Left lung (tissue), 14 donors: ENCODE measurements at places on chromosomes 3 and 15. TPM values are rescaled to one million over a fixed set of nuclear protein-coding genes. Genes with fewer than 3 reads are reported as not detected.

DNA sequence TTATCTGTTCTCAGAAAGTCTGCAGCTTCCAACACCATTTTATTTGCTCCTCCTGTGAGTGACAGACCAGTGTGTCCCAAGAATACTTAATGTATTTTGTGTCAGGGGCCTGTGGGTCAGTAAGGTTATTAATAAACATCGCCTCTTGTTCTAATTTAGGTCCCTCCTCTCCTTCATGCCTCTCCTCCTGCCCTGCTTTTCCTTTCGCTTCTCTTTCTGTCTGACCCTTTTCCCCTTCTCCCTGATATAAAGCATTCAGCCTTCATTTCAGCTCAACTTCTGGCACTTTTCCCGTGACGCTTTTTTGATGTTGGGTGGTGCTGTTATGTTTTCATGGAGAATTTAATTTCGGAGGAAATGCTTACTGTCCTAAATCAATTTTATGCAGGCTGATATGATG is 29.7 kb upstream of the NR2F2 start:
- no peak overlapping the region for H3K4me3 ChIP-seq
- no peak for DNase-seq
- no peaks in the 10 kb centered on the region for H3K4me1 ChIP-seq
- H3K27me3 ChIP-seq: no peaks in the 10 kb centered on the region
- no peak overlapping the region for H3K27ac ChIP-seq

- no peaks in the 10 kb centered on the region for H3K36me3 ChIP-seq
- no peak overlapping the region for H3K4me3 ChIP-seq
- no peaks in the 10 kb centered on the region for H3K4me1 ChIP-seq
- no peak for DNase-seq
Measured at GRCh38 chr3:153319705-153320554, 157.9 kb downstream of the RAP2B start.

GRCh38 chr3:145159640-145160039 is 1001.3 kb downstream of the PLOD2 start:
- H3K36me3 ChIP-seq: no peaks in the 10 kb centered on the region
- no peaks in the 10 kb centered on the region for H3K27me3 ChIP-seq
- no peaks in the 10 kb centered on the region for H3K4me1 ChIP-seq
- no peak for DNase-seq
- H3K27ac ChIP-seq: no peak overlapping the region

- H3K27ac ChIP-seq: no peak overlapping the region
- H3K36me3 ChIP-seq: no peaks in the 10 kb centered on the region
- no peak overlapping the region for H3K4me3 ChIP-seq
Measured at GRCh38 chr3:118755253-118755801, 279.3 kb downstream of the IGSF11 start.

Gene C3orf38
- total RNA-seq: 22.3 TPM

GRCh38 chr3:134993011-134993410 is 198.0 kb downstream of the EPHB1 start:
- H3K27me3 ChIP-seq: no peaks in the 10 kb centered on the region
- H3K27ac ChIP-seq: no peak overlapping the region
- H3K36me3 ChIP-seq: no peaks in the 10 kb centered on the region
- DNase-seq: no peak
- H3K4me3 ChIP-seq: no peak overlapping the region
- H3K4me1 ChIP-seq: no peaks in the 10 kb centered on the region

DNA sequence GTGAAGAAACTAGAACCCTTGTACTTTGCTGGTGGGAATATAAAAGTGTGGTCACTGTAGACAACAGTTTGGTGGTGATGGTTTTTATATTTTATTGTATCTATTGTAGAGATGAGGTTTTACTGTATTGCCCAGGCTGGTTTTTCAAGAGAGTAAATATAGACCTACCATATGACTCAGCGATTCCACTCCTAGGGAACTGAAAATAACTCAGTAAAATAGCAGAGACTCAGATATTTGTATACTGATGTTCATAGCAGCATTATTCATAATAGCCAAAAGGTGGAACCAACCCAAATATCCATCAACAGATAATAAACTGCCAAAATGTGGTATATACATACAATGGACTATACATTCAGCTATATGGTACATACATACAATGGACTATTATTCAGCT is 68.8 kb upstream of the IL12A start:
- no peak overlapping the region for H3K4me3 ChIP-seq
- no peaks in the 10 kb centered on the region for H3K4me1 ChIP-seq
- H3K36me3 ChIP-seq: no peaks in the 10 kb centered on the region
- H3K27me3 ChIP-seq: no peaks in the 10 kb centered on the region
- no peak for DNase-seq
- no peak overlapping the region for H3K27ac ChIP-seq

Gene RYR3
- total RNA-seq: 0.47 TPM

- H3K27me3 ChIP-seq: no peaks in the 10 kb centered on the region
- no peak overlapping the region for H3K4me3 ChIP-seq
- no peak for DNase-seq
- peak overlapping the region; percentile 73 for H3K27ac ChIP-seq
- peaks cover 31% of the 10 kb centered on the region for H3K4me1 ChIP-seq
Measured at GRCh38 chr3:30681649-30682211, 75.3 kb downstream of the TGFBR2 start.

DNA sequence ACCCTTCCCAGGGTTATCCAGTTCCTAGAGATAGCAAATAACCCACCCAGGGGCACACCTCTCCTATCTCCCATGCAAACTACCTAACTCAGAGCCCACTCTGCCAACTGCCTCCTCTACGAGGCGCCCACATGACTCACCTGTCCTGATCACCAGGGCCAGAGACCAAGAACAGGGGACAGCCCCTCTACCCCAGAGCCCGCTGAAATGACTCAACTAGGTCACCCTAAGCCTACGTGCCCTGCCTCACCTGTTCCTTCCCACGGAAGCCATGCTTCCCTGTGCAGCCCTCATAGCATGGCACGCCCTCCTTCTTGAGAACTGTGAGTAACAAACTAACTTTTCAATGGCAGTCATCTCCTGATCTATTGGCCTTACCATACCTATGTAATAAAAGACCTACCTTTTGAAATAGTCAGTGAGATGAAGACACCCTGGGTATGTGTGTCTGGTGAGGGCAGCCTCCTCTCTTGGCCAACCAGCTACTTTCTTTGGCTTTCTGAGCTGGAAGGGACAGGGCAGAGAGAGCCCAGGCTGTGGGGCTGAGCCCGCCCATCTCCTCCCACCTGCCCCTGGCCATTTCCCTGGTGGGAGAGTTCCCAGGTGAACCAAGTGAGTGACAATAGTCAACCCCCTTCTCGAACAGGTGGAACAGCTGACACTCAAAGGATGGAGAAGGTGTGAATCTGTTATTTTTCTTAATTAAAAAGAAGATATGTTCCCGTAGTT is 25.5 kb upstream of the PRR23E start:
- H3K4me1 ChIP-seq: no peaks in the 10 kb centered on the region
- H3K27me3 ChIP-seq: peaks cover 41% of the 10 kb centered on the region
- H3K4me3 ChIP-seq: no peak overlapping the region

GRCh38 chr3:10928961-10929471 is 63.5 kb upstream of the SLC6A1 start:
- H3K4me1 ChIP-seq: no peaks in the 10 kb centered on the region
- no peak for DNase-seq
- H3K27ac ChIP-seq: no peak overlapping the region
- H3K27me3 ChIP-seq: no peaks in the 10 kb centered on the region
- no peaks in the 10 kb centered on the region for H3K36me3 ChIP-seq
- no peak overlapping the region for H3K4me3 ChIP-seq

DNA sequence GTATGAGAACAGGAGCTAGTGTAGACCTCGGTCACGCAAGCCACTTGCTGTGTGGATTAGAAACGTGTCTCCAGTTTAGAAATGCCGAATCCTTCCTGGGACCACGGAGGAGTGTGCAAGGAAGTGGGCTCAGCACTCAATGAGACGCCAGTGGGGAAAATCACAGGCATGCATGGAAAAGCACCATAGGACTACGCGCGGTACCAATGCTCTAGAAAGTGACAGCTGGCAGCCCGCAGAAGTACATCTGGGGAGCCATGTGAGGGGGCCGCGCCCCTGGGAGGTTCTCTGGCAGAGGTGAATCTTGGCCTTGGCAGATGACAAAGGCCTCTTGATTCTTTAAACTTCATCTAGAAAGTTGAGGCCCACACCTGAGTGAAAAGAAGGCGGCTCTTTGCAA is 99.3 kb downstream of the LRRK1 start:
- no peaks in the 10 kb centered on the region for H3K27me3 ChIP-seq
- H3K27ac ChIP-seq: no peak overlapping the region

GRCh38 chr15:41603941-41604911 is 45.2 kb downstream of the TYRO3 start:
- peaks cover 9% of the 10 kb centered on the region for H3K4me1 ChIP-seq
- no peaks in the 10 kb centered on the region for H3K27me3 ChIP-seq
- H3K4me3 ChIP-seq: no peak overlapping the region
- peak; percentile 54 for DNase-seq
- no peaks in the 10 kb centered on the region for H3K36me3 ChIP-seq
- no peak overlapping the region for H3K27ac ChIP-seq

GRCh38 chr15:101307048-101307896 is 12.2 kb upstream of the SNRPA1 start:
- no peak overlapping the region for H3K4me3 ChIP-seq
- H3K36me3 ChIP-seq: no peaks in the 10 kb centered on the region
- H3K27ac ChIP-seq: no peak overlapping the region
- H3K4me1 ChIP-seq: no peaks in the 10 kb centered on the region
- H3K27me3 ChIP-seq: no peaks in the 10 kb centered on the region

DNA sequence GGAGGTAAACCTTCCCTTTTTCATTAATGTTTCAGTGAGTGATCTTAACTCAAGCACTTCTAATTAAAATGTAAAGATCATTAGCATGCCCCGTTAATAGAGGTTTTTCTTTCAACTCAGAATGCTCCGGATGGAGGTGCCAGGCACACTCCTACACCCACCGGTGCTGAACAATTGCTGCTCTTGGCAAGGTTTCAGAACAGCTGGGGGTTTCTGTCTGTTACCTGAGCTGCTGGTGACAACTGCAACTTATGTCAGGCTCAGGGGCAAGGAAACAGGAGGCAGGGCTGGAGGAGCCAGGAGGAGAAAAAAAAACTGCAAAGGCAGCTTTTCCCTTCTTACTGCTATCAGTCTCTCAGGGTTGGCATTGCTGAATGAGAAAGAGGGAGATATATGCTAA is 250.1 kb downstream of the DIPK2A start:
- H3K27ac ChIP-seq: no peak overlapping the region
- H3K27me3 ChIP-seq: no peaks in the 10 kb centered on the region
- H3K36me3 ChIP-seq: no peaks in the 10 kb centered on the region
- H3K4me1 ChIP-seq: no peaks in the 10 kb centered on the region
- no peak overlapping the region for H3K4me3 ChIP-seq

DNA sequence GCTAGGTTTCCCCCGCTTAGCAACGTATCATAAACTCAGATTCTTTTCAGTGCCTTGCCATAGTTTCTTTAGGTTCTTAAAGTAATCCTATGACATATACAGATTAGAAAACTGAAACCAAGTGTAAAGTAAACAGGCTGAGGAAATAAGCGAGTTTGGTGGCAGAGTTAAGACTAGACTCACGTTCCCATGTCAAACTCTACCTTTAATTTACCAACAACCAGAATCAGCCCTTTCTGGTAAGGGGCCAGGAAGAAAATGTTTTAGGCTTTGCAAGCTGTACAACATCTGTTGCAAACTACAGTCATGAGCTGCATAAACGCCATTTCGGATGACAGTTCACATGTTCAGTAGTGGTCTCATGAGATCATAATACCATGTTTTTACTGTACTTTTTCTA is 128.0 kb upstream of the PRICKLE2 start:
- H3K4me3 ChIP-seq: no peak overlapping the region
- H3K36me3 ChIP-seq: no peaks in the 10 kb centered on the region
- peak overlapping the region; percentile 66 for H3K27ac ChIP-seq
- H3K4me1 ChIP-seq: peaks cover 13% of the 10 kb centered on the region

Gene SOX14
- not detected for total RNA-seq

GRCh38 chr15:70794596-70795310 is 31.4 kb upstream of the UACA start:
- peaks cover 4% of the 10 kb centered on the region for H3K4me1 ChIP-seq
- no peaks in the 10 kb centered on the region for H3K36me3 ChIP-seq
- H3K27me3 ChIP-seq: peaks cover 89% of the 10 kb centered on the region
- H3K4me3 ChIP-seq: no peak overlapping the region
- no peak for DNase-seq
- peak overlapping the region; percentile 48 for H3K27ac ChIP-seq

GRCh38 chr3:151227807-151228665 is 25.0 kb upstream of the GPR171 start:
- no peaks in the 10 kb centered on the region for H3K27me3 ChIP-seq
- H3K36me3 ChIP-seq: no peaks in the 10 kb centered on the region
- H3K4me3 ChIP-seq: no peak overlapping the region
- peak; percentile 87 for DNase-seq
- peaks cover 25% of the 10 kb centered on the region for H3K4me1 ChIP-seq
- peak overlapping the region; percentile 51 for H3K27ac ChIP-seq

- H3K27ac ChIP-seq: no peak overlapping the region
- no peaks in the 10 kb centered on the region for H3K27me3 ChIP-seq
- H3K36me3 ChIP-seq: no peaks in the 10 kb centered on the region
- no peak overlapping the region for H3K4me3 ChIP-seq
- peak; percentile 56 for DNase-seq
Measured at GRCh38 chr15:94700211-94700610, 468.9 kb downstream of the MCTP2 start.

DNA sequence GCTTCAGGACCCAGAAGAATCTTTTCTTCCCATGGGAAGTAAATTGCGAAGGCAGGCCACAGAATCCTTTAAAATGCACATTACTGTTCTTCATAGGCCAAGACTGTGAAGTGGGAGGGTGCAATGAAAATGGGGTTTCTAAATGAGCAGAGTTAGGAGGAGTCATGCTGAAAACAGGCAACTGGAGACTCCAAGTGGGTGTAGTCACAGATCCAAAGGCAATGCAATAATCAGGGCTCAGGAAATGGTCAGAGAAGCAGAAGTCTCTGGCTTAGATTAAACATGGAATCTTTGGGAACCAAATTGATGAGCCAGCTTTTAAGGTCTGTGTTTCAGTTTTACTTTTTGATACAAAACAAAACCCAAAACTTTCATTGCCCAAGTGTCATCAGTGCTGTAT is 37.6 kb downstream of the HHLA2 start:
- no peak overlapping the region for H3K4me3 ChIP-seq
- H3K27me3 ChIP-seq: no peaks in the 10 kb centered on the region

DNA sequence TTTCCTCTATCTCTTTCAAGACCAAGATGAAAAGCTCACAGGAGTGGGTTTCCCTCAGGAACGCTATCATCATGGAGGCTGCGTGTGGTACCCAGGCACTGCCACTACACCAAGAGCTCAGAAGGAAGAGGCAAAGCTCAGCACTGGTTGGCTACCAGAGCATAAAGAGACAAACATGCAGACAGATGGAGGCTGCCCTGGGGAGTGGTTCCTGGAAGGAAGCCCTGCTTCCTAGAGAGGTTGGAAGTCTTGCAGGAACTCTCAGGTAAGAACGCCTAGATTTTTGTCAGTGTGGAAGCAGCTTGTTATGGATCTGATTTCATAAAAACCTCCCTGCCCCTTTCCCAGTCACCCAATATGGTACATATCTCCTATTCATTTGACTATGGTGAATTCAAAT is 49.9 kb upstream of the ADCY5 start:
- no peaks in the 10 kb centered on the region for H3K27me3 ChIP-seq
- no peak overlapping the region for H3K27ac ChIP-seq
- no peaks in the 10 kb centered on the region for H3K36me3 ChIP-seq
- H3K4me3 ChIP-seq: no peak overlapping the region
- H3K4me1 ChIP-seq: no peaks in the 10 kb centered on the region

Gene SI
- total RNA-seq: not detected
